ENCODE measurements at places on chromosomes 6 and 20.

DNA sequence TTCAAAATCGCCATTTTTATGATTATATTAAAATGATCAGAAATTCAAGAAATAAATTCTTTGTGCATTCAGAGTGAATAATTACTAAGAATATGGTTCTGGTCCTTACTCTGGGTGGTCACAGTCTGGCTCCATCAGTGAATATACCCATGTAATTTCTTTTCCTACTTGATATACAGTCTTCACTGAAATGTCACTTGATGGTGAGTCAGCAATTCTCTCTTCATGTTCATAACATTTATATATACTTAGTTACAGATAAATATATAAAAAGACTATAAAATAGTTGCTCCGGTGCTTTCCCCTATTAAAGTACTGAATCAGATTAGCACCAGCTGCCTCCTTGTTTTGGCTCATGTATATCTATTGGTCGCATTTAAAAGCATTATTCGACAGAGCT lies 56.4 kb upstream of the MTRF1L start:
- no peak for DNase-seq

- no peak for DNase-seq
Measured at GRCh38 chr20:36498386-36499179, 42.7 kb upstream of the MYL9 start.

GRCh38 chr6:3072798-3073197 lies 4.5 kb downstream of the RIPK1 start:
- no peak for DNase-seq

DNA sequence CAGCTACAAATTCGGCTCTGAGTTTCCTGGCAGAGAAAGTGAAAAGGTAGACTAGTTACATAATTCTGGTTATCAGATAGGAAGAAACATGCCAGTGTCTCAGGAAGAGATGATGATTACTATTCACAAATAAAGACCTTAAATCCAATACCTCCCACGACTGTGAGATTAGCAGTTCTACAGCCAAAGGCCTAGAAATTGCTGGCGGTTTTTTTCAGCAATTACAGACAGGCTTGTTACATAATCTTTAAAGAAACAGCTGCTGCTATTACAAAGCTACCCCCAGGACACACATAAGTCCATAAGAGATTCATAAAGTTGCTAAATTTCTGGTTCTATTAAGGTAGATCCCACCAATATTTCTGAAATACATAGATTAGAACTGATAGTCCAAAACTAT lies 40.2 kb downstream of the PIGU start:
- DNase-seq, result no peak

GRCh38 chr6:122832459-122832858 lies 43.4 kb downstream of the SMPDL3A start:
- DNase-seq, result no peak
